ENCODE measurements at places on chromosomes 1 and 21. TPM values are rescaled to one million over a fixed set of nuclear protein-coding genes. Genes with fewer than 3 reads are reported as not detected.

DNA sequence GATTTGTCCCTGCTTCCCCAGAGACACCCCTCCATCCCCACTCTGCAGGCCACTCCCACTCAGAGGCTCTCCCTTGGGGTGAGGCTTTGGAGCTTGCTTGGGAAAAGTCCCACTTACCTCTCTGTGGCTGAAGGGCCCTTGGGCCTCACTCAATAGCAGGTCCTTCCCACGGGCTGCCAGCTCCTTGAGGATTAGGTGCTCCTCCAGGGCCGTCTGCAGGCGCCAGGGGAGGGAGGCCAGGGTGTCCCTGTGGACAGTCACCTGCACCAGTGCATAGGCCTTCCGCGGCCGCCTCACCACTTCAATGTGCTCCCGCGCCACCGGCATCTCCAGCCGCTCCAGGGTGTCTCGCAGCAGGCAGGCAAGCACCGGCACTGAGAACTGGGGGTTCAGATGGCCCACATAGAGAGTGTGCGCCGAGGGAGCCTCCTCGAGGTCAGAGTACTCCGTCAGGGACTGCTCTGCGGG lies 1.4 kb downstream of the SLFNL1 start:
- H3K27me3 ChIP-seq, result no peaks in the 10 kb centered on the region
- H3K4me3 ChIP-seq, result no peak overlapping the region
- H3K36me3 ChIP-seq, result peaks cover 6% of the 10 kb centered on the region

- H3K4me1 ChIP-seq, result no peaks in the 10 kb centered on the region
- no peaks in the 10 kb centered on the region for H3K27me3 ChIP-seq
- no peaks in the 10 kb centered on the region for H3K36me3 ChIP-seq
- no peak overlapping the region for H3K27ac ChIP-seq
- no peak for DNase-seq
Measured at GRCh38 chr1:53563611-53564010, 104.4 kb downstream of the DMRTB1 start.

GRCh38 chr1:85313888-85314696 lies 37.7 kb upstream of the BCL10 start:
- no peak for DNase-seq
- no peaks in the 10 kb centered on the region for H3K36me3 ChIP-seq
- H3K27ac ChIP-seq, result peak overlapping the region; percentile 68
- H3K4me3 ChIP-seq, result no peak overlapping the region

- peaks cover 4% of the 10 kb centered on the region for H3K4me1 ChIP-seq
- no peaks in the 10 kb centered on the region for H3K27me3 ChIP-seq
- no peak overlapping the region for H3K4me3 ChIP-seq
Measured at GRCh38 chr1:54973205-54973921, 7.1 kb upstream of the TMEM61 start.

DNA sequence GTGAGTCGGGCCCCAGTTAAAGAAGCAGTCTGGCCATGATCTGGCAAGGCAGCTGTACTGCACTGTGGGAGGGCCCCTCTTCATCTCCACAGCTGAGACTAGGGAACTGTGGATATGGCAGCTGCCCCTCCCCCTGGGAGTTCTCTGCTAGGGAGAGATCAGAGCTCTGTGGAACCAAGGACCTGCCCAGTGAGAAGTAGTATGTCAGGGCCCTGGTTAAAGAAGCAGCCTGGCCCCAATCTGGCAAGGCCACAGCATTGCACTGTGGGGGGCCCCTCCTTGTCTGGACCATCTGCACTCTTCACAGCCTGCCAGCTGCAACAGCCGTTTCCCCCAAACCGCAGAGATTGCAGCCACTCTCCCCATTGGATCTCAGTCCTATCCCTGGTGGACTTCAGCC lies 208.5 kb downstream of the DNAH14 start:
- no peaks in the 10 kb centered on the region for H3K4me1 ChIP-seq
- H3K4me3 ChIP-seq, result no peak overlapping the region
- H3K27me3 ChIP-seq, result no peaks in the 10 kb centered on the region
- H3K36me3 ChIP-seq, result no peaks in the 10 kb centered on the region

GRCh38 chr1:43492826-43493225 lies 37.9 kb upstream of the PTPRF start:
- no peak overlapping the region for H3K27ac ChIP-seq
- H3K27me3 ChIP-seq, result no peaks in the 10 kb centered on the region
- DNase-seq, result no peak
- no peaks in the 10 kb centered on the region for H3K4me1 ChIP-seq
- H3K4me3 ChIP-seq, result no peak overlapping the region
- no peaks in the 10 kb centered on the region for H3K36me3 ChIP-seq

DNA sequence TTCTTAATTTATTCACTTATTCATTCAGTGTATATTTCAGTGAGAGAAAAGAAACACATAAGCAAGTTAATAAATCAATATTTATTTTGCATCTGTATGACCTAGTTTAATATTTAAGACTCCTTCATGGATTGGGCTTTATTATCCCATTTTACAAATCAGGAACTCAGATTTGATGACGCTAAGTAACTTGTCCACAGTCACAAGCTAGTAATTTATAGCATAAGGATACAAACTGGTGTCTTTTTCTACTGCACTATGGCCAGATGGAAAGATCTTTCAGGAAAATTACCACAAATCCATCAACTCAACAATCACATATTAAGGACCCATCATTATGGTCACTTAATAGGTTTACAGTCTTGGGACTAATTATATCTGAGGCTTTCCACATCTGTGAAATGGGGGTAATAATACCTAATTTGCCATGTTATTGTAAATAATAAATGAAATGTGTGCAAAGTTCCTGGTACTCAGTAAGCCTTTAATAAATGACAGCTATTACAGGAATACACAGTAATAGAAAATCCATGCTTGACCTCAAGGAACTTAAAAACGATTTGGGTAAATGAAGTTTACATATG lies 13.3 kb downstream of the CDKN2C start:
- H3K27ac ChIP-seq, result no peak overlapping the region
- H3K4me1 ChIP-seq, result no peaks in the 10 kb centered on the region
- no peak for DNase-seq
- no peaks in the 10 kb centered on the region for H3K27me3 ChIP-seq

- DNase-seq, result peak; percentile 68
- H3K36me3 ChIP-seq, result no peaks in the 10 kb centered on the region
- no peaks in the 10 kb centered on the region for H3K27me3 ChIP-seq
- peak within 1 kb of the TSS; percentile 37 for H3K4me3 ChIP-seq
- H3K4me1 ChIP-seq, result peaks cover 68% of the 10 kb centered on the region
- H3K27ac ChIP-seq, result peak within 1 kb of the TSS; percentile 98
Measured at GRCh38 chr1:173477286-173478093, at the start of gene PRDX6. TSS of gene PRDX6 (plus strand) at chr1:173477335. CDS start at chr1:173477398, 63 bp downstream.

DNA sequence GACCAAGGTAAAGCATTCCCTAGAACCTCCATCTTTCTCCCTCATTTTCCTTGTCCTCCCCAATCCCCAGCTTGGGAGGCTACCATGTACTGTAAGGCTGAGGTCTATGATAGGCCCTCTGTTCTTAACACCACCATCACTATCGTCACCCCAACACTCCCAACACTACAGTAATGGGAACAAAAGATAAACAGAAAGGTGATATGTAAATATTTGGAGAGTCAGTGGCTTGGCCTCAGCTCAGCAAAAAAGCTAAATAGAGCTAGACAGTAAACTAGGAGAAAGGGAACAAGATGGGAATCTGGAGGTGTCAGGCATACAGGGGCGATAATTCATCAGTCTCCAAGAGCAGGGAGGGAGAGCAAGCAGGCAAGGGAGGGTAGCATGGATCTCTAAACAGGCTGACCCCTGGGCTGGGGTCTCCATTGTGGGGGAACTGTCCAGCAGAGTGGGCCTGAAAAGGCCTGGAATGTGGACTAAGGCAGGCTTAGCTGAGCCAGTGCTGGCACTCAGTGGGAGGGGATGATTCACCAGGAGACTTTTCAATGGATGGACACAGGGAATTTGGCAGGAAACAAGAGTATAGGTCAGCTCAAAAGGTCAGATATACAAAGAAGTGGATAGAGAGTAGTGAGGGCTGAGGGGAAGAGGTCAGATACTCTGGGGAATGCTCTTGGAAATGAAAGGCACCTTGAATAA lies 6.7 kb downstream of the WNT2B start:
- no peak for DNase-seq
- H3K27ac ChIP-seq, result no peak overlapping the region
- no peak overlapping the region for H3K4me3 ChIP-seq
- no peaks in the 10 kb centered on the region for H3K4me1 ChIP-seq
- H3K27me3 ChIP-seq, result no peaks in the 10 kb centered on the region

DNA sequence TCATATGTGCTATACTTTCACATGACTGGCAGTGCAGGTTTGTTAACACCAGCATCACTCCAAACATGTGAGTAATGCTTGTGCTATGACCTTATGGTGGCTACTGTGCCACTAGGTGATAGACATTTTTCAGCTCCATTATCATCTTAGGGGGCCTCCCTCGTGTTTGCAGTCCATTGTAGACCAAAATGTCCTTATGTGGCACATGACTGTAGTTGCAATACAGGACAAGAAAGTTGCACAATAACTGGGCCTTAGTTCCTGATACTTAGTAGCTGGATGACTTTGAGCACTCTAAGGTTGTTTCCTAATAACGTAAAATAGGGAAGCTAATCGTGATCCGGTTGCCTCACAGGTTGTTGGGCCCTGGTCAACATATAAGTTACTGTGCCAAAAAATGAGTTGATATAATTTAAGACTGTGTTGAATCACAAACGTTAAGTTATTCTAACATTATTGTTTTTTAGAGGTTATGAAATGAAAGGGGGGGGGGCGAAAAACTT lies 511 bp upstream of the SNX27 start:
- peaks cover 31% of the 10 kb centered on the region for H3K4me1 ChIP-seq
- H3K36me3 ChIP-seq, result no peaks in the 10 kb centered on the region

DNA sequence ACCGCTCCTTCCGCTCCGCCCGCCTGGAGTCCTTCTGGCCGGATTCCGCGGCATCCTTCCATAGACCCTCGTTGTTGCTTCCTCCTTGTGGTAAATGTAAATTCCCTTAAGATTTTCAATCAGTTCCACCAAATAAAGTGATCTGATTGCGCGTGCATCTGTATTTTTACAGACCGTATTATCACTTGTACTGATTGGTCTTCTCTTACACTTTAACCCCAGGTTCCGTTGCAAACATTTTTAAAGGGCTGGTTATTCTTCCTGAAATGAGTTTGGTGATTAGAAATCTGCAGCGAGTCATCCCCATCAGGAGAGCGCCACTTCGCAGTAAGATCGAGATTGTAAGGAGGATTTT lies 483 bp downstream of the YBEY start:
- peak overlapping the region; percentile 53 for H3K4me3 ChIP-seq
- peaks cover 28% of the 10 kb centered on the region for H3K36me3 ChIP-seq
- no peak for DNase-seq
- H3K4me1 ChIP-seq, result peaks cover 18% of the 10 kb centered on the region

DNA sequence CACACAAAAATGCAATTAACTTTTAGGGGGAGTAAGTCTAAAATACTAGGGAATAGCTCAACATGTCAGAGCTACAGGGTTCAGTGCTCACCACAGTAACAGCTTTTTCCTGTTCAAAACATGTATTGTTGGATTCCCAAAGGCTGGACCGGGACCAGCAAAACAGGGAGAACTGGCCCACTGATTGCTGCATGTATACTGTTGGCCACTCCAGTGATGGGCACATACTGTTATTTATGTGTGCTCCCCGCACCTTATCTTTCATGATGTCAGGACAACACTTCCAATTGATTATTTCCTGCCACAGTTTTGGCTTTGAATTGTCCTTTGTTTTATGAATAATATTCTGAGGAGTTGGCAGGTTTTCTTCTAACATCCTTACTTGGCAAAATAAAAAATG lies 50.7 kb downstream of the HMGB4 start:
- H3K27ac ChIP-seq, result no peak overlapping the region
- no peak overlapping the region for H3K4me3 ChIP-seq
- no peaks in the 10 kb centered on the region for H3K27me3 ChIP-seq
- no peak for DNase-seq

DNA sequence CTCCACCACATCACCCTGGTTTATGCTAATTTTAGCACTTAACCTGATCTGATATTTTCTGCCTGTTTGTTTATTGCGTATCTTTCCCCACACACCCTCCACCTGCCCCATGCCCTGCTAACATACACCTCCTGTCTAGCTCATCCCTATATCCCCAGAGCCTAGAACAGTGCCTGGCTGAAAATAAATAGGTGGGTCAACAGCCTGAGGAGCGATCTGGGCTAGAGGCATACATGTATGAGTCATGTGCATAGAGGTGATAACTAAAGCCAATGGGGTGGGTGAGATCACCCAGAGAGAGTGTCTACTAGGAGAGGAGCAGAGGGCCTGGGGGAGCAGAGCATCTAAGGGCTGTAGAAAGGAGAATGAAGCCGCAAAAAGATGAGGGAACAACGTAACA lies 2.7 kb downstream of the HTR1D start:
- no peak overlapping the region for H3K4me3 ChIP-seq
- H3K4me1 ChIP-seq, result no peaks in the 10 kb centered on the region
- no peak for DNase-seq
- no peaks in the 10 kb centered on the region for H3K36me3 ChIP-seq

DNA sequence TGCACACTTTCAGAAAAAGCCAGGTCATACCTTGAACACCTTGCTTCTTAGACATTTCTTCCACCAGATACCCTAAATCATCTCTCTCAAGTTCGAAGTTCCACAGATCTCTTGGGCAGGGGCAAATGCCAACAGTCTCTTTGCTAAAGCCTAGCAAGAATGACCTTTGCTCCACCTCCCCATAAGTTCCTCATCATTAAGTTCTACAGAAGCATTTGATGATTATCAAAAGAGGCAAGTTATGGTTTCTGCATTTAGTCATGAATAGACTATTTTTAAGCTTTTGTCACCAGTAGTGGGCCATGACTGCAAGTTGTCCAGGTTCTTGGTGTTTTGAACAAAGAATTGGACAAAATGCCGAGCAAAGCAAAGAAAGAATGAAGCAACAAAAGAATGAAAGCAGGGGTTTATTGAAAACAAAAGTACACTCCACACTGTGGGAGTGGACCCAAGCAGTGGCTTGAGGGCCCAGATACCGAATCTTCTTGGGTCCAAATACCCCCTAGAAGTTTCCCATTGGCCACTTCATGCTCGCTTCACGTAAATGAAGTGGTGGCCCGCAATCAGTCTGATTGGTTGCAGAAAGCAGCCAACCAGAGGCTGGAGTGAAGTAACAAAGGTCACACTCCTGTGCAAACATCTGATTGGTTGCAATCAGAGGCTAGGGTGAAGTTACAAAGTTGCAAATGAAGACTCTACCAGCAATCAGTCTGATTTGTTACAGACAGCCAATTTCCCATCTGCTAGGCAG lies 9.8 kb upstream of the EGLN1 start:
- no peak overlapping the region for H3K27ac ChIP-seq
- no peaks in the 10 kb centered on the region for H3K36me3 ChIP-seq
- no peak overlapping the region for H3K4me3 ChIP-seq
- H3K4me1 ChIP-seq, result no peaks in the 10 kb centered on the region
- H3K27me3 ChIP-seq, result no peaks in the 10 kb centered on the region
- no peak for DNase-seq

GRCh38 chr1:226674892-226675714 lies 64.0 kb downstream of the ITPKB start:
- no peak overlapping the region for H3K4me3 ChIP-seq
- DNase-seq, result peak; percentile 66
- H3K27ac ChIP-seq, result peak overlapping the region; percentile 61
- H3K27me3 ChIP-seq, result no peaks in the 10 kb centered on the region
- H3K4me1 ChIP-seq, result peaks cover 32% of the 10 kb centered on the region

The DNAI4 gene
- polyA plus RNA-seq, result 4.1 TPM

The PTAFR gene
- 2.6 TPM for polyA plus RNA-seq

The CD52 gene
- 13.6 TPM for polyA plus RNA-seq

The ATP6V0B gene
- 302 TPM for polyA plus RNA-seq

The PLPP3 gene
- 98.6 TPM for polyA plus RNA-seq
